ENCODE measurements at places on chromosomes 3 and 15. TPM values are rescaled to one million over a fixed set of nuclear protein-coding genes. Genes with fewer than 3 reads are reported as not detected.

DNA sequence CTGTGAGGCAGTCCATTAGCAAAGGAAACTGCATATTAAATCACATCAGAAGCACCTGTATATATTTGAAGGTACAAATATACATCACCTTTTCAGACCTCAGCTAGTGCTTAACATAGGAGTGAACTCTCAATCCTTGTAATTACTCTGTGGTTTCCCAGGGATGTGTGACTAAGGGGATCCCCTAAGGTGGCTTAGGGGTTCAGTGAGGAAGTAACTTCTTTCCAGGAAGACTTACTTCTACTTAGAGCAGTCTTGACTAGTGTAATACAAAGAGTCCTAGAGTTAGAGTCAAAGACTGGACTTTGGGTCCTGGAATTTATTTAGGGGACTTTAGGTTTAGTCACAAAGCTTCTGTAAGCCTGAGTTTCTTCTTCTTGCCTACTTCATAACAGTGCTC is 8.7 kb upstream of the SUMF1 start:
- H3K27ac ChIP-seq, result no peak overlapping the region
- peaks cover 2% of the 10 kb centered on the region for H3K27me3 ChIP-seq
- H3K4me3 ChIP-seq, result no peak overlapping the region
- no peak for DNase-seq
- no peaks in the 10 kb centered on the region for H3K4me1 ChIP-seq
- no peaks in the 10 kb centered on the region for H3K36me3 ChIP-seq

- H3K36me3 ChIP-seq, result no peaks in the 10 kb centered on the region
- no peak for DNase-seq
- no peaks in the 10 kb centered on the region for H3K27me3 ChIP-seq
- H3K27ac ChIP-seq, result no peak overlapping the region
These were observed 24.8 kb downstream of the CCR1 start for GRCh38 chr3:46183330-46183729.

GRCh38 chr3:152885076-152885475 is 50.1 kb downstream of the P2RY1 start:
- DNase-seq, result no peak
- no peaks in the 10 kb centered on the region for H3K27me3 ChIP-seq
- H3K4me3 ChIP-seq, result no peak overlapping the region
- H3K27ac ChIP-seq, result no peak overlapping the region
- H3K36me3 ChIP-seq, result no peaks in the 10 kb centered on the region

DNA sequence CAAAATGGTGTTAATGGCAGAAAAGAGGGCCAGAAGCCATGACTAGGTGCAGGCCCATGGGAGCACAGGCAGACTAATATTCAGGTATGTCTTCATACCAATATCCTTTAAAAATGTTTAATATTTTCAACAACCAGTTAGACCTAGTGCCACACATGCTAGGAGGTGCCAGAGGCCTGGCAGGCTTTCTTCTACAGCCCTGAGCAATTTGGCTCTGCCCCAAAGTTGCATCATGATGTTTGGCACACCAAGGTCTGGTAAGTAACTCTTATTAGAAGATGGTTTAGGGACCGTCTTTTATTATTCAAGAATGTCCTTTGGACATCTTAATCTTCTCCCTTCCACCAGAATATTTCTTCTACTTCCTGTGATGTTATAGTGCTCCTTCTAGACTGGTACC is 34.8 kb downstream of the MITF start:
- no peak overlapping the region for H3K4me3 ChIP-seq
- H3K36me3 ChIP-seq, result no peaks in the 10 kb centered on the region
- no peaks in the 10 kb centered on the region for H3K4me1 ChIP-seq
- H3K27me3 ChIP-seq, result no peaks in the 10 kb centered on the region
- no peak overlapping the region for H3K27ac ChIP-seq
- DNase-seq, result no peak

GRCh38 chr3:178546079-178546478 is 9.8 kb downstream of the KCNMB2 start:
- no peak overlapping the region for H3K27ac ChIP-seq
- H3K36me3 ChIP-seq, result no peaks in the 10 kb centered on the region
- H3K27me3 ChIP-seq, result no peaks in the 10 kb centered on the region
- H3K4me1 ChIP-seq, result no peaks in the 10 kb centered on the region
- DNase-seq, result no peak

DNA sequence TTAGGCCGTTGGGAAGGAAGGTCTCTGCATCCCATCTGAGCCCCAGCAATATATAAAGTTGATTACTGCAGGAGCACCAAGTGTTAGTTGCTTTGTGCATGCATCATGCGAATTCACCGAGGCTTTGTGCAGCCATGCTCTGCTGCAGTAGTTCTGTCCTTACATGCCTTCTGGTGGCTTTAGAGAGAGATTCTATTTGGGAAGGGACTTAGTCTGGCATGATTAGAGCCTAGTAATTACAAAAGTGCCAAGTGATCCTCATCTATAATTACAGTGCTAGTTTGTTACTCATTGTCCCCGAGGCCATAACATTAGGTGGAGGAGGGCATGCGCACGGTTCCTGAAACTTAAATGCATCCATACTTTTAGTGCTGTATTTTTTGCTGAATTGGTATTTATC is 353.6 kb downstream of the CNTN4 start:
- no peak for DNase-seq
- no peak overlapping the region for H3K4me3 ChIP-seq
- no peak overlapping the region for H3K27ac ChIP-seq
- H3K36me3 ChIP-seq, result no peaks in the 10 kb centered on the region
- H3K27me3 ChIP-seq, result no peaks in the 10 kb centered on the region
- H3K4me1 ChIP-seq, result no peaks in the 10 kb centered on the region

GRCh38 chr15:57171426-57171825 is 204.9 kb upstream of the CGNL1 start:
- no peaks in the 10 kb centered on the region for H3K27me3 ChIP-seq
- DNase-seq, result no peak
- H3K4me1 ChIP-seq, result no peaks in the 10 kb centered on the region
- H3K36me3 ChIP-seq, result peaks cover 8% of the 10 kb centered on the region

GOLIM4 gene
- total RNA-seq, result 17.9 TPM

DNA sequence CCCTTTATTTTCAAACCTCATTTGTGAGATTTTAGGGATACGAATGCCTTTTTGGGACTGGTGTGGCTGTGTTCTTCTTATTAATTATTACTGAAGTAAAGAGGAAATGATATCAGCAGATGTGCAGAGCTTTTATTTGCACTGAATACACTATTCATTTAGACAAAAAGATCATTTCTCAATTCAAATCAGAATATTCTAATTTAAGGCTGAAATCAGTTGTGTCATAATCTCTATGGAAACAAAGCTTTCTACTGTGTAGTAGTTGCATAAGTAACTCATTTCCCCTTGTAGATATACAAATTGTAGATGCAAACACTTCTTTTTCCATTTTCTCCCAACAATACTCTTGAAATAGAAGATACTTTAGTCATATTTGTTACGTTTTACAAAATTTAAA is 56.0 kb downstream of the PDE8A start:
- H3K36me3 ChIP-seq, result no peaks in the 10 kb centered on the region
- H3K4me1 ChIP-seq, result peaks cover 4% of the 10 kb centered on the region
- no peak for DNase-seq
- no peaks in the 10 kb centered on the region for H3K27me3 ChIP-seq
- no peak overlapping the region for H3K4me3 ChIP-seq

- no peak for DNase-seq
- H3K4me1 ChIP-seq, result no peaks in the 10 kb centered on the region
- no peak overlapping the region for H3K4me3 ChIP-seq
- H3K36me3 ChIP-seq, result peaks cover 85% of the 10 kb centered on the region
These were observed 16.5 kb downstream of the GORASP1 start for GRCh38 chr3:39090922-39091321.

OCA2 gene
- 1.5 TPM for total RNA-seq

C3orf20 gene
- total RNA-seq, result 0.14 TPM

PIERCE2 gene
- total RNA-seq, result 0.53 TPM

DNA sequence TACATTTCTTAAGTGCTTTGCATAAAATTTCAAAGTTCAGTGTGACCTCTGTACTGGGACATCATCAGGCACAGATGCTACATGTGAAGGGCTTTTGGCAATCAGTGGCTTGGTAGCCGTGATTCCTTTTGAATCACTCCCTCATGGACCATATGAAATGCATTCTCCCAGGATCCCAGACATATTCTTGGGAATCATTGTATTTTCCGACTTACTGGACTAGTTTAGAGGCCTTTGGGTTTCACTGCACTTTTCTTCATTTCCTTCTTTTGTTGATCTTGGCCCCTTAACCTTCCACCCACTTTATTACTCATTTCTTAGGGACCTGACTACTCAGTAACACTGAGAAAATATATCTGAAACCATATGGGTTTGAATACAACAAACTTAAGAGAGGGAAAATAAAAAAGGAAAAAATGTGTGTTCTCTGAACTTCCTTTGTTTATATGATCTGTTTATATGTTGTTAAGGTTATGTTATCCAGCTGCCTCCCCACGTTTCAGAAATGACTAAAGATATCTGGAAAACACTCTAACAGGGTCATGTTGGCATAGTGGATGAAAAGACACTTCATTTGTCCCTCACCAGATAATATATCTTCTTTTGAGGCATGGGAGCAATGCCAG is 35.1 kb downstream of the HMG20A start:
- H3K36me3 ChIP-seq, result peaks cover 13% of the 10 kb centered on the region
- no peaks in the 10 kb centered on the region for H3K4me1 ChIP-seq
- no peak overlapping the region for H3K4me3 ChIP-seq

PXYLP1 gene
- 32.4 TPM for total RNA-seq

- no peak overlapping the region for H3K27ac ChIP-seq
- no peak overlapping the region for H3K4me3 ChIP-seq
- no peaks in the 10 kb centered on the region for H3K36me3 ChIP-seq
These were observed 80.2 kb upstream of the ACP3 start for GRCh38 chr3:132236701-132237651.

GRCh38 chr3:190424478-190425439 is 24.9 kb downstream of the TMEM207 start:
- no peaks in the 10 kb centered on the region for H3K4me1 ChIP-seq
- DNase-seq, result no peak
- H3K27me3 ChIP-seq, result no peaks in the 10 kb centered on the region

DNA sequence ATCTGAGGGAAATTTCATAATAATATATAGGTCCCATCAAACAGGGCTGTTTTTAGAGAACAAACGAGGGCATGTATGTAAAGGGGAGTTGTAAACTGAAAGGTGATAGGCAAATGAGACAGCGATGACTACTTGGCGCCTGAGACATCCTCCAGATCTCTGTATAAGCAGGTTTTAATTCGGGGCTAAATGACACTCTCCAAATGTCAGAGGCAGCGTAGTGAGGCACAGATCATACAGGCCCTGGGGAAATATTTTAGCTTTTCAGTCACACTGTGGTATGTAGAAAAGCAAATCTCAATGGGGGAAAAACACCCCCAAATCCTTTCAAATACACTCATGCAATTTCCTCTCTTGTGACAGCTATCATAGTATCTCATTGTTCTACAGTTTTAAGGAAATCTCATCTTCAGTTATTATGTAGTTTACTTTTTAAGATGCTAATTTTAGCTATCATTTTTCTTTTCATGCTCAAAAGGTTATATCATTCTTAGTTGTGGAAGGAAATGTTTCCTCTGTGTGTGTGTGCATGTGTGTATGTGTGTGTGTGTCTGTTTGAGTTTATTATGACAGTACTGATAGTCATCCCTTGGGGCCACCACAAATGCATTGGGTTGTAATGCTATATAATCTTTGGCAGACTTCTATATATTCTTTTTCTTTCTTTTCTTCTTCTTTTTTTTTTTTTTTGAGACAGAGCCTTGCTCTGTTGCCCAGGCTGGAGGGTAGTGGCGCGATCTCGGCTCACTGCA is 1.1 kb downstream of the TPRG1 start:
- H3K4me1 ChIP-seq, result no peaks in the 10 kb centered on the region
- H3K27ac ChIP-seq, result no peak overlapping the region
- H3K36me3 ChIP-seq, result no peaks in the 10 kb centered on the region
- H3K4me3 ChIP-seq, result no peak overlapping the region
- DNase-seq, result peak; percentile 11

DNA sequence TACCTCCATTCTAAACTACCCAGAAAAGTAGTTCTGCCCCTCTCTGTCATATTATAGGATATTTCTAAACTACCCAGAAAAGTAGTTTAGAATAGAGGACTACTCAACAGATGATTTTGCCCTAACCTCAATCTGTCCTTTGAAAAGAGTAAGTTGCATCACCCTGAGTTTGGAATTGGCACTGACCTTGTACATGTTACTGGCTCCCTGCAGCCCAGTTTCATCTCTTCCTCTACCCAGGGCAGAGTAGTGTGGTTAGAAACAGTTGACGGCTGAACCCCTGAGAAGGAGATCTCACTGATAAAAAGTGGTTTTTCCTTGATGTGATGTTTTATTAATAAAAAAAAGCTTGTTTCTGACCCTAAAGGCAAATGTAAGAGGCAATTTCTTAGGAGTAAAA is 340.5 kb upstream of the NECTIN3 start:
- no peak for DNase-seq
- no peaks in the 10 kb centered on the region for H3K36me3 ChIP-seq

DNA sequence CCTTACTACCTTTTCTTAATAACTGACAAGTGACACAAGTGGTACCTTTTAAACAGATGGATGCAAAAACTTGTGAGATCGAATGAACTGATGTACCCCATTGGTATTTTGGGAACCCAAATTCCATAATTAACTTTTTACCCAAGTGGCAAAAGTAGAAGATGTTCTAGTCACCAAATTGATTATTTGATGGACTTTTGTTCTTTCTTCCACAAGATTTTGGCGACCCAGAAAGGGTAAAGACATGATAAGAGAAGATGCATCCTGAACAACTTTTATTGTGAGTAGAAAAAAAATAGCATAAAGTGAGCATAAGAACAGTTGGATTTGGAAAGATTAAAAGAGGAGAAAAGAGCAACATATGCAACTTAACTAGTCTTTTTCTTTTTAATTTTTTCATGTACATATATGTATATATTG is 159.5 kb downstream of the TIGIT start:
- no peak overlapping the region for H3K27ac ChIP-seq
- H3K4me1 ChIP-seq, result peaks cover 11% of the 10 kb centered on the region
- no peaks in the 10 kb centered on the region for H3K36me3 ChIP-seq
- peaks cover 3% of the 10 kb centered on the region for H3K27me3 ChIP-seq

GRCh38 chr15:92009162-92009561 is 155.7 kb downstream of the SLCO3A1 start:
- no peak overlapping the region for H3K27ac ChIP-seq
- no peak overlapping the region for H3K4me3 ChIP-seq
- DNase-seq, result no peak
- no peaks in the 10 kb centered on the region for H3K36me3 ChIP-seq
- H3K27me3 ChIP-seq, result no peaks in the 10 kb centered on the region

PLSCR2 gene
- total RNA-seq, result not detected

SSUH2 gene
- total RNA-seq, result not detected

GRCh38 chr3:114451561-114452018 is 157.8 kb downstream of the TIGIT start:
- peak overlapping the region; percentile 5 for H3K4me3 ChIP-seq
- peak overlapping the region; percentile 65 for H3K27ac ChIP-seq
- H3K4me1 ChIP-seq, result peaks cover 11% of the 10 kb centered on the region
- no peaks in the 10 kb centered on the region for H3K36me3 ChIP-seq

GRCh38 chr15:48630245-48630644 is 15.3 kb downstream of the FBN1 start:
- H3K4me3 ChIP-seq, result no peak overlapping the region
- DNase-seq, result no peak
- H3K27ac ChIP-seq, result no peak overlapping the region

GRCh38 chr3:188421151-188421821 is 267.3 kb downstream of the LPP start:
- no peak for DNase-seq
- H3K27me3 ChIP-seq, result no peaks in the 10 kb centered on the region
- H3K4me3 ChIP-seq, result no peak overlapping the region
- H3K4me1 ChIP-seq, result peaks cover 10% of the 10 kb centered on the region
- no peaks in the 10 kb centered on the region for H3K36me3 ChIP-seq
